ENCODE measurements at places on chromosomes 5 and 9. TPM values are rescaled to one million over a fixed set of nuclear protein-coding genes. Genes with fewer than 3 reads are reported as not detected.

Gene TMEM174
- total RNA-seq, result not detected

Gene INSL6
- total RNA-seq, result not detected

Gene ENHO
- total RNA-seq, result not detected

Gene HSPB3
- not detected for total RNA-seq

Gene NACC2
- total RNA-seq, result 19.4 TPM

Gene IDNK
- 0.48 TPM for total RNA-seq

All from epithelial cell of alveolus of lung (primary cell).